Caki2 (cell line): ENCODE measurements at places on chromosomes 5 and 9.

GRCh38 chr9:96350866-96351265 is 32.6 kb downstream of the SLC35D2 start:
- DNase-seq: no peak

- DNase-seq: no peak
Measured at GRCh38 chr5:167688341-167689130, 602.9 kb upstream of the WWC1 start.

- no peak for DNase-seq
Measured at GRCh38 chr5:153895266-153895665, 143.4 kb downstream of the FAM114A2 start.

- no peak for DNase-seq
Measured at GRCh38 chr5:44385291-44385900, 3.8 kb downstream of the FGF10 start.

GRCh38 chr5:157516006-157516405 is 56.0 kb downstream of the NIPAL4 start:
- peak; percentile 37 for DNase-seq

DNA sequence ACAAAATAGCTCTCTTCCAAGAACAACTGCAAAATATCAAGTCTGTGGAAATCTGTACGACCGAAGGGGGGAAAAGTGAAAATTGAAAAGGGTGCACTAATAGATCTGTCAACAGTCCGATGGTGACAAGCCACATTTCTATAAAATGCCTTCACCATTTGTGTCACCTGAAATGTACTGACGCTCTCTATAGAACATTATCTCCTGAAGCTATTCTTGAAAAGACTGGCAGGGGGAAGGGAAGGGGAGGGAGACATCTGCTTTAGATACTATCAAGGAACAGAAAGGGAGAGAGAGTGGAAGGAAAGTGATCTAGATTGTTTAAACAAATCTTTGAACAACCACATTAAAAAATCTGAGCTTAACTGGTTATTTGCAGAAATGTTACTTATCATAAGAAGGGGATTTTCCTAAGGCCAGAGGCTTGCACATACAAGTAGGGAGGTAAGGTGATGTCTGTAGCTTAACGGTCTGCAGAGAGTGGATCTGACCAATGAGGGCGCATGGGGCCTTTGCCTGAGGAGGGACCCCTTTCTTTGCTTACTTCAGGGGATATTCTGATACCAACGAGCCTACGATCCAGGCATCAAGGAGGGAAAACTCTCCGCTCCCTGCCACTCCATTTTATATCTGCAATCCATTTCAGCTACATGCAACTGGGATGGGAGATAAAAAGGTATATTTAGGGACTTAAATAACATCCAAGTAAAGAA is 92.1 kb downstream of the CRB2 start:
- DNase-seq: no peak

DNA sequence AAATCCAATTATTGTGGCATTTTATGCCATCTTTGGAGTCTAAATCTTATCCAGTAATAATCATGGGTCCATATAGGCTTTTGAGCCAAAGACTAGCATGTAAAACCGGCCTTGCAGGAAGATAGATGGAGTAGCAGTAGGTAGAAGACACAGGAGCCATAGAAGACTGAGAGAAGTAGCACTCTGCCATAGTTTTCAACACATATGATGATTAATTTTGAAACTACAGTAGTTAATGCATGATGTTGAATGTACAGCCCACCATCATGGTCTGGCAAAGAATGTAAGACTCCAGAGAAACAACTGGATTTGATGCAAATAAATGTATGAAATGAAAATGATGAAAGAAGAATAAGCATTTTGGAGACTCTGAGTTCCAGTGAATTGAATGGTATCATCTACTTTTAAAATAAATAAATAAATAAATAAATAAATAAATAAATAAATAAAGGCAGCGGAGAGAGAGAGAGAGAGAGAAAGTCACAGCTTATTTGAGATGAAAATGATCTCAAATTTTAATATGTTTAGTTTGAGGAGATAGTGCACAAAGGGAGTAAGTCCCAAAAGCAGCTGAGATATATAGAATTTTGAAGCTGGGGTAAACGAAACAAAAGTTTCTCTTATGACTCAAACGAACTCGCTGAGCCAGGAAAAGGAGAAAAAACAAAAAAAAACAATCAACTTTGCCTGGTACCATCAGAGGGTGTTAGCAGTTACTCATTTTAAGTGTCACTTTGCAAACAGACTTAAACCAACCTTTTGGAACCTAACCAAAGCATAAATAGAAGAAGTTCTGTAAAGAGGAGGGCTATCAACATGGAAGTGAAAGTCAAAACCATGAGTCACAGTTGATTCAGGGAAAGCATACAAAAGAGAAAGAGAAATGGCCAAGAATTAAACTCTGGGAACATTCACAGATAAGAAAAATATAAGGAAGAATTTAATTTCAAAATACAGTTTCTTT is 388.7 kb downstream of the CETN3 start:
- peak; percentile 73 for DNase-seq

GRCh38 chr9:96363175-96363967 is 20.1 kb downstream of the SLC35D2 start:
- DNase-seq: no peak

GRCh38 chr9:17630531-17630949 is 51.7 kb downstream of the SH3GL2 start:
- DNase-seq: no peak

DNA sequence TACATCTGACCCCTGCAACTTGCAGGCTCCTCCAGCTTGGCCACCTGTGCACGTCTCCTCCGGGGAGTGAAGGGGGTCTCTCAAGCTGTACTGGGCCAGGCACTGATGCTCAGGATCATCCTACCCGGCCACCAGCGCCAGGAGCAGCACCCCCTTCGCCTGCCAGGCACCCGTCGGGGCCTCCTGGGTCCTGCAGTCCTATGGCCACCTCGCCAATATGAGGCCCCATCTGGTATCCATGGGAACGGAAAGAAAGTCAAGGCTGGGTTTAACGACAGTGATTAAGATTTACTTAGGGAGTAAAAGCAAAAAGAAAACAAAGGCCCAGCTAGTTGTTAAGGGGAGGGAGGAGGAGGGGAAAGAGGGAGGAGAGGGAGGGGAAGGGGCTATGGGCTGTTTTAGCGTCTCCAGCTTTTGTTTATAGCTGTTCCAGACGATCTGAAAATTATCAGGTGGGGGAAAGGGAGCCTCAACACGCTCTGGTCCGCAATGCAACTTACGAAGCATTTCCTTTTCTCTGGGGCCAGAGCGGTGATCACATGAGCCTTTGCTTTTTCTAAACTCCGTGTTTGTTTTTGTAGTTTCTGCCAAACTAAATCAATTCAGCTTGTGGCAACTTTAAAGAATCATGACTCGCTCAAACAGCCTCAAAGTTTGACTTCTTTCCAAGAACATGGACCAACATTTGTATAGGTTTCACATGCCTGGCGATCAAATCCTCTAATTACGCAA is 132.4 kb downstream of the ROR2 start:
- peak; percentile 18 for DNase-seq

DNA sequence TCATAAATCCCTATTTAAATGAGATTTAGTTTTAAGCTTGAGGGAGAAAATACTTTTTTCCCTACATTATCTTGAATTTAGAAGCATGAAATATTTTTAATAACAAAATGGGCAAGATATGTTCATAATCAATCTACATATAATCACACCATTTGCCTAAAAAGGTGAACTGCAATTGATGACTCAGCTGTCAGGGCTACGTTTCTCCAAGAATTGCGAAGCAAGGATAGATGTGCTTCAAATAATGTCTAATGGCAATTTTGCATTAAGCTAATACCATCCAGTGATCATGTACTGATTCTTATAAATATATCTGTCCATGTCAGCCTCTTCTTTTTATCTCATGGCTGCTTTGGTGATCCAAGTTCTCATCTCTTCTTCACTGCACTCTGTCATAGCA is 404.4 kb downstream of the MAN2A1 start:
- no peak for DNase-seq

GRCh38 chr5:157245886-157246285 is 20.0 kb upstream of the CYFIP2 start:
- no peak for DNase-seq

GRCh38 chr5:35741971-35742370 is 114.7 kb upstream of the IL7R start:
- no peak for DNase-seq

DNA sequence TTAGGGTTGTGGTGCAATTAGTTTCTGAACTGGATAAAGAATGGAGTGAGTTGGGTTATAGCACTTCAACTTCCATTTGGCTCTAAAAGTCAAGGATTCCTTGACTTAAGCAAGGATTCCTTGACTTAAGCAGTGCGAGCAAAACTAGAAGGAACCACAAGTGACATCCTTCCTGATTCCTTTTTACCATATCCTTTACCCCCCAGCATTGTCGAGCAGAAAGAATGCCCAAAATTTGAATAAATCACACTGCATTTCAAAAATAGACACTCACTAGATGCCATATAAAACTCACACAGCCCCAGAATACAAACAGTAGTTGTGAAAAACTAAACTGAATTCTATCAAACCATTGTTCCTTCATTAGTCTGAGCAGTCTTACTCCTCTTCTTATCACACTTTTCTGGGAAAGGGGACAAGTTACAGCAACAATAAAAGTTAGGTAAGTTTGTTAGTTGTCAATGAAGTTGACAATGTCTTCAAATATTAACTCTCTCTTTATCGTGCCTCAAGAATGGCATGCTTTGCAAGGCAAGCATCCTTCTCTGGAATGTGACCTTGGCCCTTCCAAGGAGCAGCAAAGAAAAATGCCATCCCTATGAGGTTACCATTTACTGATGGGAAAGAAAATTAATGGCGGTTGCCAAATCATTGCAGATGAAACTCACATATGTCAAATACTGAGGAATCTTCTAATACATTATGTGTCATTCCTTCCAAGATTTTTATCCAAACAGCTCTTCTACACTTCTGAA is 273.3 kb upstream of the ANKRD55 start:
- DNase-seq: peak; percentile 69

DNA sequence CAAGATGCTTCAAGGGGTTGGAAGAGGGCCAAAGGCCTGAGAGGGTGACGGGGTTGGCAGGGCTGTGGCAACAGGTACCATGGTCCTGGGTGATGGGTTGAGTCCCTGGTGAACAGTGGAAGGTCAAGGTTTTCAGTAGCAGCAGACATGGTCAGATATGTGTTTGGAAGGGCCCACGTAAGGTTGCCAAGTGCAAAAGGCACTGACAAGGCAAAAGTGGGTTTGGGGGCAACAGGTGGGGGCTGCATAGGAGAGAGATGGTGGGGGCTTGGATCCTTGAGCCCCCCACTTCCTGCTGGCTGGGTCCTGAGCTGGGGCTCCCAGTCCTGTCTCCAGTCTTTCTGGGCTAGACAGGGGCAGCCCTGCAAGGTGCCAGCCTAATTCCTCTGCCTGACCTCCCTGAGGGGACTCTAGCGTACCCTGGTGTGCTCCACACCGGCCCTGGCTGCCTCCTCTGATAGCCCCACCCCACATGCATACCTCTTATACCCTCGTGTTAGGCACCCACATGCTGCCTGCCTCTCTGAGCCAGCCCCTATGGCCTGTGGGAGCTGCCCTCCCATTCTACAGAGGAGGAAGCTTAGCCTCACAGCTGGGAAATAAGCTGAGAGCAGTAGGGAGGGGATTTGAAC is 20.9 kb upstream of the NSD1 start:
- no peak for DNase-seq

GRCh38 chr5:53512539-53512938 is 32.1 kb downstream of the FST start:
- DNase-seq: no peak

GRCh38 chr9:89806371-89807100 is 201.7 kb downstream of the GADD45G start:
- no peak for DNase-seq

DNA sequence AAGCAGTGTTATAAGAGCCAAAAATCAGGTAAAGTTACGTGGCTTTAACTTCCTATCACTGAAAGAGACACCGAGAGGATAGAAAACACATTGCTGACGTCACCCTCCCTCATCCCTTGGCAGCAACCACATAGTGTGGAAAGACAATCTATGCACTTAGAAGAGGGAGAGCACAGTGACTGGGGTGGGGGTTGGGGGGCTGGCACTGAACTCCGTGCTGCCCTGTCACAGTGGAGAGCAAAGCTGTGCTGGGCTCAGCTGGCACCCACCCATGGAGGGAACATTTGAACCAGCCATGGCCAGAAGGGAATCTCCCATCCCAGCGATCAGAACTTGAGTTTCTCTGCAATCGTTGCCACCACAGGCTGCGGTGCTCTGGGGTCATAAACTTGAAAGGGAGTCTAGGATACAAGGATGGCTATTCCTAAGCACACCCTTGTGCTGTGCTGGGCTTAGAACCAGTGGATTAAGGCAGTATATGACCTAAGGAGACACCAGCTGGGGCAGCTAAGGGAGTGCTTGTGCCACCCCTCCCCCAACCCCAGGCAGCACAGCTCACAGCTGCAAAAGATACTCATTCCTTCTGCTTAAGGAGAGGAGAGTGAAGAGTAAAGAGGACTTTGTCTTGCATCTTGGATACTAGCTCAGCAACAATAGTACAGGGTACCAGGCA is 73.4 kb downstream of the KIAA0825 start:
- DNase-seq: no peak

DNA sequence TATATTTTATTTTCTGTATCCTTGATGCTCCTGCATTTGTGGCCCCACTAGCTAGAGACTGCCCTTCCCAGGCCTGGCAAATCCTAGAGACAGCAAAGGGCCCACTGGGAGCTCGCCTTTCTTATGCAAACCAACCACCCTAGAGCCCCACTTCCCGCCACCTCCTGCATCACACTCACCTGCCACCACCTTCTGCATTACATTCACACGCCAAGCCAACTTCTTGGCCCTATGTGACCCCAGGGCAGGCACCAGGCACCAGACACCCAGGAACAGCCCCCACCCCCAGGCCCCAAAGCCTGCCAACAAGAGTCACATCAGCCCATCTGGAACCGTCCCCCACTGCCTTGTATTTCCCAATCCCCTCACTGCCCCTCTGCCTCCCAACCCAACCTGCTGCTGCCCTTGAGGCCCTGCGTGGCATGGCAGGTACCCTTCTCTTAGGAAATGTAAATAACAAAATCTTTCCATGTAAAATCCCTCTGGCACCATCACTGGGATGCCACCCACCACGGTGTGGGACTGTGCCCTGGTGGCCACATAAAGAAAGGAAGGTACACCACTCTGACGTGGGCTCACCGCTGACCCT is 22.0 kb downstream of the ROR2 start:
- no peak for DNase-seq

- no peak for DNase-seq
Measured at GRCh38 chr5:100448111-100448528, 87.1 kb upstream of the FAM174A start.

- DNase-seq: no peak
Measured at GRCh38 chr9:98385751-98386150, 130.3 kb upstream of the TBC1D2 start.

DNA sequence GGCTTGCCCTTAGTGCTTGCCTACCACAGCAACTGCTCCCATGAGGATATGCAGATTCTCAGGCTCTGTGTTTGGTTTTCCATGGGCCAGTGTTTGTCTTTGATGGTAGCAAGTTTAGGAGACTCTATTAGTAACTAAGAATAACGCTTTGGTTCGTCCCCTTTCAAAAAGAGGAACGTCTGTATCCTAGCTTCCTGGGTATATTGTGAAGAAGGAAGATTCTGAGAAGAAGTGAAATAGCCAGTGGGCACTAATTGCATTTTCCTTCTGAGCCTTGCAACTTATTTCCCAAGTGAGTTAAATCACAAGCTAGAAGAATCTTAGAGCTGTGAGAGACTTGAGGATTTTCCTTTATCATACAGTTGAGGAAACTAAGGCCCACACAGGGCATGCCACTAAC is 376.8 kb downstream of the PIK3R1 start:
- no peak for DNase-seq
